ENCODE measurements at places on chromosomes 13 and 19.
A peak's percentile ranks its signal among the peaks of the same experiment; 100 is the strongest.

DNA sequence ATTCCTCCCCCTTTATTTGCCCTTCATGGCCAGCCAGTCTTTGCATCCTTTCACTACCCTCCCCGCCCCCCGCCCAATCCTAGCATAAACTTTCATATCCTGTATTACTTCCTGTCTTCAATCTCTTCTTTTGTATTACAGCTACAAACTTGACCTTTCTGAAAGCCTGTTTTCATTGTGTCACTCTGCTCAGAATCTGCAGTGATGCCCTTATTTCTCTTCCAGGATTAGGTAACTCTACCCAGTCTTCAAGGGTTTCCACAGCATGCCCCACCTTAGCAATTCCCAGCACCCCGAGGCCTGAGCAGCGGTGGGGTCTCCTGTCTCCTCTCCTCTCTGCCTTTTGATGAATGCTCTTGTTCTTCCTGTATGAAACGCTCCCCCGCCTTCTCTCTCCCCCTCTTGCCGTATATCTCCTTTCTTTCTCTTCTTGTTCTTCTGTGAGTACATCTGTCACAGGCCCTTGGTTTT lies 145.6 kb downstream of the SHISA2 start:
- DNase-seq = no peak

- no peak for DNase-seq
Measured at GRCh38 chr13:89269737-89270136, 1598.6 kb downstream of the SLITRK5 start.

DNA sequence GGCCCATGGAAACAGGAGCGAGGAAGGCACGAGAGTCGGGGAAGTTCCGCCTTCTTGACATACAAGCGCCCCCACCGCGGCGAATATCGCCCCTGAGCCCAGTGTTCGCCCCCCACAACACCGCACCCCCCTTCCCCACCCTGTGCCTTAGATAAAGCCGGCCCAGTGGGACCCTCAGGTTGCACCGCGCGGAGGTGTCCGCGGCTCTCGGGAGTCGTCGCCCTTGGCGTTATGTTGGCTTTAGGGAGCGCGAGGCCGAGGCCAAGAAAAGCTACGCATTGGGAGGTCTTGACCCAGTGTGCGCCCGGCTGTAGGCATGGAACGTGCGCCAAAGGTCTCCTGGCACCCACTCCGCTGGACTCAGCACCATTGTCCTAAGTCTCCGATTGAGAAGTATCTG lies 603 bp upstream of the ZNF132 start:
- DNase-seq = no peak

DNA sequence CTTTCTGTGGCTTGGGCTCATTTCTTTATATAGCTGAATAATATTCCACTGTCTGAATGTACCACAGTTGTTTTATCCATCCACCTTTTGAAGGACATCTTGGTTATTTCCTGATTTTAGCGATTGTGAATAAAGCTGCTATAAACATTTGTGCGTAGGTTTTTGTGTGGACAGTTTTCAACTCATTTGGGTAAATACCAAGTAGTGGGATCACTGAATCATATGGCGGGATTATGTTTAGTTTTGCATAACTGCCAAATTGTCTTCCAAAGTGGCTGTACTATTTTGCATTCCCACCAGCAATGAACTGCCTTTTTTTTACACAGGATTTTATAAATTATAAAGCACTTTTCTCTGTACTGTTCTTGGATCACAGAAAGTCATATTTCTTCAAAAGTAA lies 13.7 kb upstream of the LRCH1 start:
- DNase-seq = no peak

GRCh38 chr13:29621051-29621800 lies 25.7 kb upstream of the SLC7A1 start:
- no peak for DNase-seq

DNA sequence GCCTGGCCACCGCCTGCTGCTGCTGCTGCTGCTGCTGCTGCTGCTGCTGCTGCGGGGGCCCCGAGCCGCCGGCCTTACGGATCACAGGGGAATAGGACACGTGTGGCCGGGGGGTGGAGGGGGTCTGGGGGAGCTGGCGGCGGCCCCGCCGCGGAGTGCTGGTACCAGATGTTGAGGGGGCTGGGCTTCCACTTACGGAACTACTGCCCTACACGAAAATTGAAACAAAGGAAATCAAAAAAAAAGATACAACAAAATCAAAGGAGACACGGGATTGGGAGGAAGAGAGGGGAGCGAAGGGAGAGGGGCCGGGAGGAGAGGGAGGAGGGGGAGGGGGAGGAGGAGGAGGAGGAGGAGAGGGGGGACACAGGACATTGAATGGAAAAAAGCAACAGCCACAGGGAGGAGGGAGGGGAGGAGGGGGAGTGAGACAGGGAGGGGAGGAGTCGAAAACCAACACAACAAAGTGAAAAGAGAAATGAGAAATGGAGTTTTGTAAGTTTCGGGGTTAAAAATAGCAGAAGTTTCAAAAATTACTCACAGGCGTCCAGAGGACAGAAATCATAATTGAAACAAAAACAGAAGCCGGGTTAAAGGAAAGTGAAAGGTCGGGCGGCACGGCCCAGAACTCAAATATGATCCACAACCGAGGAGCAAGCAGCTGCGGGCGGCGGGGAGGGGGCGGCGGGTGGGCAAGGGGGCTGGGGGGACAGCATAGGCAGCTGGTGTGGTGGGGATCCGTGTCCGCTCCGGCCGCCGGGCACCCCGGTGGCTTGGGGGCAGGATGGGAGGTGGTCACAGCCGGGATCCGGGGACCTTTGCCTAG lies 57.8 kb downstream of the IER2 start:
- peak; percentile 45 for DNase-seq

- no peak for DNase-seq
Measured at GRCh38 chr19:57389194-57389729, 392 bp upstream of the ZNF548 start.

DNA sequence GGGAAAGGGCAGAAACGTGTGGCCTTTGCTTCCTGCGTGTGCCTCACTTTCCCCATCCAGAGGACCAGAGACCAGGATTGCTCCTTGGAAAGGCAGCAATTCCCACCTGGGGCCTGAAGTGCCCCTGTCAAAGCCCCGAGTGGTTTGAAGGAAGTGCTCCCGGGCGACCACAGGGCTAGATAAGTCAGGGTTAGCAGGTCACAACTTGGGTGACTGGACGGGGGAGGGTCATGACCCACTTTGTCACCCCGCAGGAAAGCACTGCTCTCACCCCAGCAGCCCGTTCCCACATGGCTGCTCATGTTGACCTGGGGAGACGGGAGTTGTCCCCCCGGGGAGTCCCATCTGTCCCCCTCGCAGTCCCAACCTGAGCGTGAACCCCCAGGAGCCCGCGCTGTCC lies 459 bp downstream of the PRAM1 start:
- no peak for DNase-seq

- no peak for DNase-seq
Measured at GRCh38 chr13:99040536-99041131, 62.8 kb upstream of the DOCK9 start.

GRCh38 chr13:91154558-91155353 lies 192.7 kb upstream of the MIR17HG start:
- DNase-seq = no peak

DNA sequence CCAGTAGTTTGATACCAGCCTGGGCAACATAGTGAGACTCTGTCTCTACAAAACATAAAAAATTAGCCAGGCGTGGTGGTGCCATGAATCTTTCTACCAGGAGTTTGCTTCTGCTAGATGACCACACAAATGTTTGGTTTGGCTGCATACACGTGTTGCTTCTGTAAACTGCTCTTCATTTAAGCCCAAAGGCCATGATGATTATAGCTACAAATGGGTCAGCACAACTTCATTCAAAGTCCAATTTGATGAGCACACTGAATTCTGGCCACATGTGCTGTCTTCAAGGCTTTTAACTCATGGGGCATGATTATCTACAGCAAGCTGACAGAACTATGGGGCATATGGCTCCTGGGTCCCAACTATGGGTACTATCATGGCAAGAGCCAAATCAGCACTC lies 46.3 kb upstream of the DCT start:
- no peak for DNase-seq

DNA sequence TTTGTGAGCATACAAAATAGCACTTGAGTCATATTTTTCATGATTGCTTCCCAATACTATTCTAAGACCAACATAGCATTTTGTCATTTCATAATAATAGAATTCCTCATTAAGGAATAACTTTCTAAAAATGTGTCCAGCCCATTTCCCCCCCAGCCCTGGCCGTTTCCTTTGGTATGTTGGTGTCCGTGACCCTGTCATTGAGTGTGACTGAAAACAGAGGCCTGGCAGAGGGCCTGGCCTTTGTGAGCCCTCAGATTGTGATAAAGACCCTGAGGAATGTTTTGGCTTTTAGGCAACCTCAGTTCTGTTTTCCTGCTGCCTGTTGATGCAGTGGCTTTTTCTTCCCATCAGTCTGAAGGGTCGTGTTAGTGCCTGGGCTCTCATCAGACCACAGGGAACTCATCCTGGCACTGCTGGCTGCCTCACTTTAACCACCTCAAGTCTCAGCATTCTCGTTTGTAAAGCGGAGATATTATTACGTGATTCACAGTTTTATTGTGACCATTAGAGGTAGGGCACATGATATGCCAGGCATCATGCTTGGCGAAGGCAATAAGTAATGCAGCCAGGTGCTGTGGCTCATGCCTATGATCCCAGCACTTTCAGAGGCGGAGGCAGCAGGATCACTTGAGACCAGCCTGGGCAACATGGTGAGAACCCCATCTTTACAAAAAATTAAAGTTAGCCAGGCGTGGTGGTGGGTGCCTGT lies 13.8 kb downstream of the SPINT2 start:
- no peak for DNase-seq

- DNase-seq = no peak
Measured at GRCh38 chr19:35663981-35664380, 2.3 kb upstream of the UPK1A start.

GRCh38 chr13:44739120-44739519 lies 163.0 kb upstream of the TSC22D1 start:
- DNase-seq = no peak

DNA sequence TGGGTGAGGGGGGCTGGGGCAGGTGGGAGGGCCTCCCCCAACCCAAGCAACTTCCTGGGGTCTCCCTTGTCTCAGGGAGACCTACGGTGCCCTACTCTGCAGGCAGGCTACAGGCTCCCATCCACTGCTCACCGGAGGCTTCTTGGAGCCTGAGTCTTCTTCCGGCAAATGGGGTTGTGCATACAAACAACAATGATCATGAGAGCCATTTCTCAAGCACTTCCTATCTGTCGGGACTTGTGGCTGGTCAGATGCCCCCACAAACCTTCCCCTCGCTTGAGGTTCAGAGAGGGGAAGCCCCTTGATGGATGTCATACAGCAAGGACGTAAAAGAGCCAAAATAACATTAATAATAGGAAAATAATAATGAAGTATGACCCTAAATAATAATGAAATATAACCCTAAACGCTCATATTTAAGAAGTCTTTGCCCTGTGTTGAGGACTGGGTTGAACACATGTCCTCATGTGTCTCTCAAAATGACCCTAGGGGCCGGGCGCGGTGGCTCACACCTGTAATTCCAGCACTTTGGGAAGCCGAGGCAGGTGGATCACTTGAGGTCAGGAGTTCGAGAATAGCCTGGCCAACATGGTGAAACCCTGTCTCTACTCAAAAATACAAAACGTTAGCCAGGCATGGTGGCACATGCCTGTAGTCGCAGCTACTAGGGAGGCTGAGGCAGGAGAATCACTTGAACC lies 727 bp downstream of the CD37 start:
- no peak for DNase-seq

DNA sequence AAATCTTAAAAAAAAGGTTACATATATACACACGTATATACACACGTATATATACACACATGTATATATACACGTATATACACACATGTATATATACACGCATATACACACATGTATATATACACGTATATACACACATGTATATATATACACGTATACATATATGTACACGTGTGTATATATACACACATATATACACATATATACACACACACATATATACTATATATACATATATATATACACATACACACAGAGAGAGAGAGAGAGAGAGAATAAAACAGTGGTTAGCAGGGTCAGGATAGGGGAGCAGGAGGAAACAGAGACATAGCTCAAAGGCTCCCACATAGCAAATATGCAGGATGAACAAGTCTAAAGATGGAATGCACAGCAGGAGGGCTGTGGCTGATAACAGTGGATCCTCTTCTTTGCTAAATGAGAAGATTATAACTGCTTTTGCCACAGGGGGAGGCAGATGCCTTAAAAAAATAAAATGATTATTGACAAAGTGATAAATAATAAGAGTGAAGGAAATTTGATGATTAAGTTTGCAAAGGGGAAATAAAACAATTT lies 714.5 kb downstream of the UQCRFS1 start:
- no peak for DNase-seq

- DNase-seq = no peak
Measured at GRCh38 chr19:30895946-30896345, 453.3 kb downstream of the TSHZ3 start.

DNA sequence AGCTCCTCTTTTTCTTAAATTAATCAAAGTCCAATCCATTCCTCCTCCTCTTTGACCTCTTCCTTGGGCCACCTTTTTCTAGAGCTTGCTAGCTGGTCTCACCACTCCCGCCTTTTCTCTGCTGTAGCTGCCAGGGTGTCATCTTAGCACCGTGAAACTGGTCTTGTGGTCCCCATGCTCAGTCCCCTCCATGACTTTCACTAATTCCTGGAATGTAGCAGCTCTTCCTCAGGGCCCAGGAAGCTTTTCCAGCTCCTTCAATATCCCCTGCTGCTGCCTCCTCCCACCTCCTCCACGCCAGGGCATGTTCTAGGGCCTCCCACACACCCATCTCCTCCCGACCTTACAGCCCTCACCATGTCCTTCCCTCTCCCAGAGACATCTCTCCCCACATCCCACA lies 222.2 kb downstream of the MYO16 start:
- DNase-seq = no peak

- DNase-seq = no peak
Measured at GRCh38 chr19:4844348-4845179, 13.1 kb upstream of the TICAM1 start.

DNA sequence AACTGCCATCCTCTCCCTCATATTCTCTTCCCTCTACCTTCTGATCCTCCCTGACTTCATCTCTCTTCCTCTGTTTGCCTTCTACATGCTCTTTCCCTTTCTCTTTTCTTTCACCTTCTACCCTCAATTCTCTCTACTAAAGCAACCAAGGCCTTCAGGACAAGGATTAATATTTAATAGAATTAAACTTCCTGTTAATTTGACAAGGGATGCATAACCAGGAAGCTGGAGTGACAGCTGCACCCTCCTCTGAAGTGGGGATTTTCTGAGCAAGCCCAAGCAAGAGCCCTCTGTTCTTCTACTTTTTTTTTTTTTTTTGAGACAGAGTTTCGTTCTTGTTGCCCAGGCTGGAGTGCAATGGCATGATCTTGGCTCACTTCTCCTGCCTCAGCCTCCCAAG lies 63.4 kb upstream of the MED4 start:
- no peak for DNase-seq

DNA sequence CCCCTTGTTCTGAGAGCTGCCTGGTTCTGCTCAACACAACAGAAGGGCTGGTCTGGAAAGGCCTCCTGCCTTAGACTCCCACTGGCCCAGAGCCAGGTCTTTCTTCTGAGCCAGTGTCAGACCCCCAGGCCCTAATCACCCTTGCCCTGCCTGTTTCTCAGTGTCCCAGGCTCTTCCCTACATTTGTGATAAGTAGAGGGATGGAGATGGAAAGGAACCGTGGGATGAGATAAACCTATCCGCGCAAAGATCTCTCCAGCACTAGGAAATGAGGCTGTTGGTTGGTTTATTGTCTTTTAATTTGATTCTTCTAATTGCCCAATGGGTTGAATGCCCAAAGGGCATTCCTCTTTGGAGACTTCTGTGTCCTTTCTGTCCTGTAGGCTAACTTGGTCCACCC lies 470.0 kb downstream of the TSHZ3 start:
- DNase-seq = no peak

Data from stimulated activated CD4-positive, alpha-beta T cell treated with anti-CD3 and anti-CD28 coated beads, Interleukin-1b, Interleukin-23, amount 100 ng/mL, for 24 hours (primary cell).